ENCODE measurements at places on chromosomes 4 and X.
A peak's percentile ranks its signal among the peaks of the same experiment; 100 is the strongest.

DNA sequence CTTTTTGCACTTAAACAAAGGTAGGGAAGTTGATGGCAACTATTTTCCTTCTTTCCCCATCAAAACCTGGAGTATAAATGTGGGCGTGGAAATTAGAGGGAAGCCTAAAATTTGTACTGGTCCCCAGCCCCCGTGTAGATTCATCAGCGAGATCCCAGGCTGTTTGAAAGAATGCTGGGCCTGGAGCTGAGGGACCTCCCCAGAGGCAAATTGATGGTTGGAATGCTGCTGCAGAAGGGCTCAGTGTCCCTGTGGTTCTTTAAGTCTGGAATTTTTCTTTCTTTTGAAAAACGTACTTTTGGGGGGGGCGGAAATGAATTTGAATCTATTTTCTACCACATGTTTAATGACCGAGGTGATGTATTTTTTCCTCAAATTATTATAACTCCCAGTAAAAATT, 197.2 kb downstream of the CBR4 start:
- no peak for DNase-seq

DNA sequence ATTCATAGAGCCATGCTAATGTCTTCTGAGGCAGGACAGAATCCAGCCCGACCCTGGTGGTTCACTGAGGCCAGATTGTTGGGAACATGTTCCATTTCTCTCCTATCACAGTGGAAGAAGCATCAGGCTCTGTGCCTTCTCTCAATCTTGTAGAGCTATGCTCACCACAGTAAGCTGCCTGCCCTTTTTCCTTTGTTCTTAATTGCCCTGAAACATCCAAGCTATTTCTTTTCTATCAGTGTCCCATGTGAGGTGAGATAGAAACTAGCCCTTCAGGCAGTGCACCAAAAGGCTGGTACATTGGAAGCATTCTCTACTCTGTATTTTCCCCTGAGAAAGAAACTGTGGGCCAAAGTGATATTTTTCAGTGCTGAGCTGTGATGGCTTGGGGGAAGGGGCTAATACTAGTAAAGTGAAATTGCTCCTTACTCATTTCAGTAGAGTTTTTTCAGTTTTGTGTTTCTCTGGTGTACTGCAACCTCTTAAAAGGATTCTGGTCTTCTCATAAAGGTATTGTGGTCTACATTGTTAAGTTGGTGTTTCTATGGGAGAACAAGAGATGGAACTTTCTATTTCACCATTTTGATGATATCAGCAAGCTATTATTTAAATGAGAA, 611.2 kb downstream of the RPA4 start:
- DNase-seq: no peak

DNA sequence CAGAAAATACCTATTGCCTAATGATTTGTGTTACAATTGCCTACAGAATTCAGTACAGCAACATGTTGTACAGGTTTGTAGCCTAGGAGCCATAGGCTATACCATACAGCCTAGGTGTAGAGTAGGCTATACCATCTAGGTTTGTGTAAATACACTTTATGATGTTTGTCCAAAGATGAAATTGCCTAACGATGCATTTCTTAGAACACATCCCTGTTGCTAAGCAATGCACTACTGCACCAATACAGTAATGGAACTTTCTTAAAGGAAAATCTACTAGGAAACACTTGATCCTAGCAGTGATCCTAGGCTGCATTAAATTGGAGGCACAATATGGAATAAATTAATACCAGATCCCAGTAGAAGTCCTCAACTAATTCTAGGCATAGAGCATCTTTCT, 18.3 kb downstream of the NOA1 start:
- DNase-seq: no peak

- DNase-seq: no peak
These were observed 113.1 kb downstream of the SHROOM4 start for GRCh38 chrX:50700921-50701320.

DNA sequence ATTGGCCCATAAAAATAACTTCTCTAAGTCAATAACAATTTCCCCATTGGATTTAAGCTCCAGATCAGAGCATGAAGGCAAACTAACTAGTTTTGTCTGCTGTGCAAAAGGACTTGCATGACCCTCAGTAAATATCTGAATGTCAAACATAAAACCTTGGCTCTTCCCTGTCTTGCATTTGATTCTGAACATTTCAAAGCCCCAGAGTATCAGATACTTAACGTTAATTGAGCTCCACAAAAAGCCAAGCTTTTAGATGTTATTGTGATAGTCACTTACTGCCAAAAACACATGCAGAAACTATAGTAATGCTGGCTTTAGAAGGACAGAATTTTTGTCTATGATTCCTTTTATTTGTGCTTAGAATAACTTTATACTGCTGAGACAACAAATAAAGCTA, 664.2 kb downstream of the ADGRL3 start:
- DNase-seq: no peak

DNA sequence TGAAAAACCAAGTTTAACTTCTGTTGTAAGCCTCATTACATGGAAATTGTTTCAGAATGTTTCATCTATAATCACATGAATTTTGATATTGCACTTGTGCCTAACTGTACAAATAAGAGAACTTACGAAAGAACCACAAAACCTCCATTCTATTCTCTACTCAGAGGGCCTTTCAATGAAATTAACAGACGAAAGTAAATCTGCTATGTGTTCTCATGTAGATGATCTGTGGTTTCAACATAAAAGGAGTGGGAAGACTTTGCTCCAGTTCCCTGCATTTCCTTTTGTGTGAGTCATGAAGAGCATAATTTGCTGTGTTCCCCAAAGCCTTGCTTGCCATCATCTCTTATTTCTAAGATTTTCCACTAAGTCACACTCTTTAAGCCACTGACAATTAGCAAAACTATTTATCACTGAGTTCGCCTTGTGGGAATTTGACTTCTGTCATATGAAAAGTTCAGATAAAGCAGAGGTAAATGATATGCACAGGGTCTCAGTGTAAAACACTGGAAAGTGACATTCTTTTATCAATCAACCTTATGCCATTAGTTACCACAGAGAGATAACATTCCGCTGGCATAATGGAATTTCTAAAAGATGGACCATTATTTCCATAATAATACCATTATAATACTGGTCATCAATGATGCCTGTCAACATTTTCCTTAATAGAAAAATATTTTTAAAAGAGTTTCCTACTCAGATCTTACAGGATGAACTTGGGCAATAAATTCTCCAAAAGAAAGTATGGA, 329.8 kb downstream of the NR3C2 start:
- DNase-seq: no peak

DNA sequence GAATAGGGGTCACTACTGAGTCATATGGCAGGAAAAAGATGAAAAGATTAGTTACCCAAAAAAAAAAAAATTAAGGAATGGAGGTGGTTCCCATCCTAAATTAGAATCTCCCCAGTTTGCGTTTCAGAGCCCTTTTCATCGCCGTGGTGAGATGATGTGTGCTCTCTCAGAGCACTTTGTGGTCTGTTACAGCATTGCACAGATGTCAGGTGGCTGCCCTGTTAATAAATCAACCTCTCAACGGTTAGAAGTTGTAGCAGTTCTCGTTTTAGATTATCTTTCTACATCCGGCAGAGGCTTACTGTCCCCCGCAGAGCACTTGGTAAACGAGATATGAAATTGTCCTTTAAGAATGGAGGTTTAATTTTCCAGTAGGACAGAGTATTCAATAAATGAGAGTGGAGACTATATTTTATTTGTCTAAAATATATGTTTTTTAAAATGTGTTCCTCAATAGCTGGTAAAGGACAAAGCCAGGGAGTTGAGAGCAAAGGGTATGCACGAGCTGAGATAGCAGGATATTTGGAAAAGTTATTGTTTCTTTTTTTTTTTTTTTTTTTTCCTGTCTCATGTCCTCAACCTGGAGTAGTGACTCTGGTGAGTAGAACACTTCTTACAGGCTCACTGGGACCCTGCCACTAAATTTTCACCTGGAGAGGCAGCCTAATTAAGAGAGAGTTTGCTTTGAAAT, 26.9 kb downstream of the AFF1 start:
- DNase-seq: no peak

DNA sequence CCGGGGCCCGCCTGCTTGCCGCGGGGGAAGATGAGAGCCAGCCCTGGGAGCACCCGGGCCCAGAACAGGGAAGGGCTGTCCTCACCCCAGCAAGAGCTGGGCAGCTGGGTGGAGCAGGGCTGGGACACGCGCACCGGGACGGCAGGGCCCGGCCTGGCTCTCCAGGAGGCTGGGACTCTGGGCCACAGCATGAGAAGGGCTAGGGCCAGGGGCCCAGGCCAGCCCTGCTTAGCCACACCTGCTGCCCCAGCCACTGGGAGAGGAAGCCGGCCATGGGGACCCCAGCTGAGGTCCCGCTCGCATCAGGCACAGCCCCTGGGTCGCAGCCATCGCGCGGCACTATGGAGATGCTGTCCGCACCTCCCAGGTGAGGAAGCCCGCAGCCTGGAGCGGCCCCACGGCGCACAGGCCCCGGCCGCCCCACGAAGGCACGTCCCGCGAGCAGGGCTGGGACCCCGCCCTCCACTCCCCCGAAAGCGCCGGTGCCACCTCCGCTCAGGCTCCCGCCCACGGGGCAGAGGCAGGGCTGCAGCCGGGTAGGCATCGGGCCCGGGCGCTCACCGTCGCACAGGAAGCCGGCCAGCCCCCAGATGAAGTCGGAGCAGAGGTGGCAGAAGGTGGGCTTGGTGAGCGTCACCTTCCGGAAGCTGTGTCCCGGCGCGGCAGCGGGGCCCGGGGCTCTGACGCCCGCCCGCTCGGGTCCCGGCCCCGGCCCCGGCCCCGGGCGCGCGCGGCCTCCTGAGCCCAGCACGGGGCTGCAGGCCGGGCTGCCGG, 531 bp downstream of the DGKQ start:
- peak; percentile 68 for DNase-seq

- no peak for DNase-seq
These were observed 1.6 kb upstream of the NAT8L start for GRCh38 chr4:2057382-2058065.

GRCh38 chr4:133865612-133866327, 335.8 kb downstream of the PABPC4L start:
- no peak for DNase-seq

DNA sequence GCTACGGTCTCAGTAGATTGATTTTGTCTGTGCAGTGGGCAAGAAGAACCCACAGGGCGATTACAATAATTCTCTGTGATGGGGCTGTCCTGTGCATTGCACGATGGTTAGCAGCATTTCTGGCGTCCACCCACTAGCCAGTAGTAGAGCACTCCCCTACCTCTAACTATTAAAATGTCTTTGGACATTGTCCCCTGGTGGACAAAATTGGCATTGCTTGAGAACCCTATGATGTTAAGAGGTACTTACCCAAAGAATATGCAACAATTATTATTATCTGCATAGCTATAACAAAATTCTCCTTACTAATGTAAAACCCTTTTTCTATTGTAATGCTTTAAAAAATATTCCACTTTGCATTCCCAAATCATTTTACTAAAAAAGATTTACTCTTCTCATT, 109.5 kb upstream of the VCX3A start:
- DNase-seq: no peak

GRCh38 chr4:123233136-123233768, 163.3 kb upstream of the SPRY1 start:
- no peak for DNase-seq

GRCh38 chrX:44514272-44514671, 28.4 kb downstream of the FUNDC1 start:
- no peak for DNase-seq

DNA sequence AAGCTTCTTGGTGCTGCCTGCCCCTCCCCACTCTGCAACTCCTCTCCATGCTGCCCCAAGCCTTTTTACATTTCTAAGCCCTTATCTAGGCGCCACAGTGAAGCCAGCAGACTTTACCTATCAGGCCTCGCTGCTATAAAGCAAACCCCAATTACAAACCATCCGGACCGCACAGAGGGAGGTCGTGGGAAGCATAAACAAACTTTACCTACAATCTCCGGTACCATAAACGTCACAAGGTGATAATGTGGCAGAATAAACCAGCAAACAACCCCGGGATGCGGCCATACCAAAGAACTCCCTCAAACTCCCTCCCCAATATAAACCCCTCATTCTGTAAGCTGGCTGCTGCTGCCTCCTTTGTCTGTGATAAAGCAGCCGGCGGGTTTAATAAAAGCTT, 54.0 kb upstream of the ZCCHC13 start:
- no peak for DNase-seq

DNA sequence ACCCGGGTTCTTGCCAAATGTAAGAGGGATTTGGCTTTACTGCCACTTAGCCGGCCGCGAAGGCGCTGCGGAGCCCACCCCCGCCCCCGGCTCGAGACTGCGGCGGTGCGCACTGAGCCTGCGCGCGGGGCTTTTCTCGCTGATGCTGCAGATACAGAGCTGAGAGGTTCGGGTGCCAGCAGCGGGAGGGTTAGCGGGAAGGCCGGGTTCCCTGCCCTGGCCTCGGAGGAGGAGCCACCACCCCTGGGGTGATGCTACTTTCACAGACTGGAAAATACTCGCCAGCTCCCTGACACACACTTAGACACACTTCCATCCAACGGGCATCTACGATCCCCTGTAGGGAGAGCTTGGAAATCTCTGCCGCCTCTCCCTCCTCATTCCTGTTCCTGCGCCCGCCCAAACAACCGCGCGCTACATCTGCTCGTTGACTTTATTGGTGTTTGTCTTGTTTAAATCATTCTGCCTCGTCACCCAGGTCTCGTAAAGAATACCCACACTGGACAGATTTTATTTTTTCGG, 2.1 kb upstream of the PCDH7 start:
- no peak for DNase-seq

GRCh38 chr4:55560096-55560495, 13.4 kb upstream of the CLOCK start:
- DNase-seq: no peak

DNA sequence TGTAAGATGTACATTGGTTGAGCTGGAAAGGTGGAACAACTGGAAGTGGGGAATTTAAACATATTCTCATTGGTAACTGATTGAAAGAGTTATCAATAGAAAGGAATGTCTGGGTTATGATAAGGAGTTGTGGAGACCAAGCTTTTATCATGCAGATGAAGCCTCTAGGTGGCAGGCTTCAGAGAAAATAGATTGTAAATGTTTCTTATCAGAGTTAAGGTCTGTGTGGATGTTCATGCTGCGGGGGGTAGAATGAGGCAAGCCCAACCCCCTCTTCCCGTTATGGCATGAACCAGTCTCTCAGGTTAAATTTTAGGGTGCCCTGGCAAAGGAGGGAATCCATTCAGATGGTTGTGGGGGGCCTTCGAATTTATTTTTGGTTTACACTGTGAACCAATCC, 16.0 kb downstream of the ARSD start:
- DNase-seq: no peak

DNA sequence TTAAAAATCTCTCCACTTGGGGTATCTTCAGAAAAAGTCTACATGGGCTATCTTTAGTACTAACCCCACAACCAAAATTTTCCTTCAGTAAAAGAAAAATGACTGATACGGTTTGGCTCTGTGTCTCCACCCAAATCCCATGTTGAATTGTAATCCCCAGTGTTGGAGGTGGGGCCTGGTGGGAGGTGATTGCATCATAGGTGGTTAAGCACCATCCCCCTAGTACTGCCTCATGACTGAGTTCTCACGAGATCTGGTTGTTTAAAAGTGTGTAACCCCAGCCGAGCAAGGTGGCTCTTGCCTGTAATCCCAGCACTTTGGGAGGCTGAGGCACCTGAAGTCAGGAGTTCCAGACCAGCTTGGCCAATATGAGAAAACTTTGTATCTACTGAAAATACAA, 66.8 kb downstream of the USP46 start:
- no peak for DNase-seq

Measured in activated naive CD4-positive, alpha-beta T cell treated with Interleukin-2 at 50 U/mL for 16 hours (primary cell).